ENCODE measurements at places on chromosomes 3 and 15.

- no peak for DNase-seq
- H3K4me1 ChIP-seq = no peaks in the 10 kb centered on the region
- H3K4me3 ChIP-seq = no peak overlapping the region
- H3K27me3 ChIP-seq = peaks cover 18% of the 10 kb centered on the region
- H3K27ac ChIP-seq = no peak overlapping the region
- H3K36me3 ChIP-seq = no peaks in the 10 kb centered on the region
These were observed 200.8 kb upstream of the GOLGA6L4 start for GRCh38 chr15:84034578-84035398.

DNA sequence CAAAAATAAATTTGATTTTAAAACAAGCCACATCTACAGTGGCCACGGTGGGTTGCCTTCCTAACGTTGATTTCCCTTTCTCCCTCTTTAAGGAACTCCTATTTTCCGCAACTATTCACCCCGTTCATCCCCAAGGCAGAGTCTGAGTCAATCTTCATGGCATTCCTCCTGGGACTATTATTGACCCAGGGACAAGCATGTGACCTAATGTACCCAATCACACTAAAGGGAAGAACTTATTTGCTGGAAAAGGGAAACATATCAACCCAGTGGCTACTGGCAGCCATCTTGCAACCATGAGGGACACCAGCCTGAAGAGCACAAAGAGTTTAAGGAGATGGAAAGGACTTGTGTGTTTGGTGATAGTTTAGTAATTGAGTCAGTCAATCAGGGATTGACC is 55.4 kb upstream of the ARHGEF3 start:
- peaks cover 60% of the 10 kb centered on the region for H3K4me1 ChIP-seq
- DNase-seq = no peak
- H3K27me3 ChIP-seq = peaks cover 3% of the 10 kb centered on the region
- H3K4me3 ChIP-seq = no peak overlapping the region

GRCh38 chr15:93139436-93139835 is 50.4 kb upstream of the RGMA start:
- no peak overlapping the region for H3K27ac ChIP-seq
- peaks cover 38% of the 10 kb centered on the region for H3K4me1 ChIP-seq
- no peaks in the 10 kb centered on the region for H3K36me3 ChIP-seq
- H3K27me3 ChIP-seq = peaks cover 3% of the 10 kb centered on the region

- DNase-seq = no peak
- H3K27ac ChIP-seq = no peak overlapping the region
- H3K4me1 ChIP-seq = peaks cover 13% of the 10 kb centered on the region
- H3K4me3 ChIP-seq = no peak overlapping the region
- peaks cover 3% of the 10 kb centered on the region for H3K27me3 ChIP-seq
These were observed 38.0 kb downstream of the SMAD3 start for GRCh38 chr15:67103432-67103831.

- peaks cover 8% of the 10 kb centered on the region for H3K27me3 ChIP-seq
- H3K4me3 ChIP-seq = no peak overlapping the region
- no peaks in the 10 kb centered on the region for H3K36me3 ChIP-seq
- no peak for DNase-seq
These were observed 130.8 kb upstream of the SNTN start for GRCh38 chr3:63521657-63522056.

- peaks cover 18% of the 10 kb centered on the region for H3K27me3 ChIP-seq
- H3K27ac ChIP-seq = no peak overlapping the region
- peaks cover 33% of the 10 kb centered on the region for H3K4me1 ChIP-seq
- no peaks in the 10 kb centered on the region for H3K36me3 ChIP-seq
- DNase-seq = no peak
These were observed 119.4 kb downstream of the IQCH start for GRCh38 chr15:67373971-67374370.

Data from nephron progenitor cell (in vitro differentiated cells).